ENCODE measurements at places on chromosomes 12 and 14.

- DNase-seq = no peak
Measured at GRCh38 chr12:11075642-11076041, 13.5 kb upstream of the TAS2R46 start.

DNA sequence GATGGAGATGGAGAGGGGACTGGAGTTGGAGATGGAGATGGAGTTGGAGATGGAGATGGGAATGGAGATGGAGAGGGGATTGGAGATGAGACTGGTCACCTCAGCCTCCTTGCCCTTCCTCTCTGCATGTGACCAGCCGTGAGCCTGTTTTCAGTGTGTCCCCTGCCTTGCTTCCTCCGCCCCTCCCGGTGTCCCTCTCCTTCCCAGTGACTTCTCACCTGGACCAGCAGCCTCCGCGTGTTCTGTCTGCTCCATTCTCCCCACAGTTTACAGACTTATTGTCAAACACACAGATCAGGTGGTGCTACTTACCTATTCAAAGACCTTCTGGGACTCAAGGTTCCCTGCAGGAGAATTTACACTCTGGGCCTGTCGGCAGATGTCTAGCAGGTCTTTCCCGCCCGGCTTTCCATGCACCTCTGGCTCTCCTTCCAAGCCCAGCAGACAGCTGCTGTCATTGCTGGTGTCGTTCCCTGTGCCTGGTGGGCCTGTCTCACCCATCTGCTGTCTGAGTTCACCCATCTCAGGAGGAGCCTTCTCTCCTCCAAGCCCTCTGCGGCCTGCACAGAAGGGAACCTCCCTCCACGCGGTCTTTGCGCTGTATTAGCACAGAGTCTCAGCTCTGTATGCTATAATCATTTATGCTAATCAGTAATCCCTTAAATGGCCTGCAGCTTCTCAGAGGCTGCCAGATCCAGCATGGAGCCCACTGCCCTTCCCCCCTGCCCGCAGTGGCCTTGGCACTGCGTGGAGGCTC lies 62.1 kb downstream of the ADGRD1 start:
- DNase-seq = no peak

DNA sequence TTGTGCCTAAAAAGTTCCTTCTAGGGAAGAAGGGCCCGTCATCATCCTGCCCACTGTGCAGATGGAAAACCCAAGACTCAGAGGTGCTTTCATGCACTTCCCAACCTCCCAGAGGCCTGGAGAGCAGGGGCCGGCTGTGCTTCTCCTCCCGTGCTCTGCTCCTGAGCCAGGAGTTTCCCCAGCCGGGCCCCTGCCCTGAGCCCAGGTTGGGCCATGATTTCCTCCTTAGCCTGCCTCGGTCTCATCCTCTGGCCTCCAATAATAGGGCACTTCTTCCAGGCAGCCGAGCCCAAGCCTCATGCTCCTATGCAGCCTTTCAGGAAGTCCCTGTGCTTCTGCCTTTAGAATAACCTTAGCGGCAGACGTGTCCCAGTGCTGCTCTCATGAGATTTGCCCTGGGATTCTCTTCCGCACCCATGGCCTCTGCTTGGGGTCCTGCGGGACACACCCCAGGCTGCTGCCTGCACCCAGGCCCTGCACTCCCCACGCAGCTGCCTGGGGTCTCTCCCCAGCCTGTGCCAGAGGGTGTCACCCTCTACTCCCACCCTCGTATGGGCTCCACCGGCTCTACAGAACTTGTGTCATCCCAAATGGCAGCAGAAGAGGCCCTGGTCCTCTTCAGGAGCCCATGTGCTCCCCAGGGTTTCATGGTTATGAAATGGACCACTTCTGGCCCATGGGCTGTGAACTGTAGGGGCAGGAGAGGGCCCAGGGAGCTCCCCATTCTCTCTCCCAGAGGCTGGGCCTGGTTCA lies 359.3 kb downstream of the ADGRD1 start:
- no peak for DNase-seq

DNA sequence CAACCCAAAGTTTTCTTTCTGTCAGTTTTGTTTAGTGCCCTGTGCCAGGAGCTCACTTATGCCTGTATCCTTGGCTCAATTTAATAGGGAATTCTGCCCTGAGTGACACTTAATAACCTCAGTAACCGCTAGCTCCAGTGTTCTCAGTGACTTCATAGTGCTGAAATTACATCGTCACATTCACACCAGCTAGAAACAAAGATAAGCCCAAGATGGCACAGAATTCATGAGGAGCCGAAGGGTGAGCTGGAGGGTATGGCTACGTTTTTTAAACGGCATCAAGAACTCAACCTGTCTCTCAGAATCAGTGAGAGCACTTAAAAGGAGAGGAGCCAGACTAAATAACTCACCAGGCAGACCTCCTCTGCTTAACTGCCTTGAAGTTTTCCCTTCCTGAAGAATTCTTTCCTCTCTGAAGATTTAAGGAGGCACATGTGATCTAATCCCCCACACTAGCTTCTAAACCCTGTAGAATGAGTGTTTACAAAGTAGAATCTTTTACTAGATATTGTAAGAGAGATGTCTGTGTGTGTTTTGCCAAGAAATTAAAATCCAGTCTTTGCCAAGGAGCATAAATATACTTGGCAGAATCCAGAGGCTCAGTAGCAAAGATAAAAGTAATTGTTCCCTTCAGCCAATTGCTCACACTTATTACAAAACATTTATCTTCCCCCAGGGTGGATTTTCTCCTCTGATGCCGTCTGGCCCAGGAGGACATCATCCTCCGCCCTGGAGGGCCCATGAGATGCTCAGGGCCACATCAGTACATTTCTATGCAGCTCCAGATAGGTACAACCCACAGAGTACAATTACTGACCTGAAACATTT lies 37.3 kb downstream of the PTGER2 start:
- DNase-seq = peak; percentile 90

DNA sequence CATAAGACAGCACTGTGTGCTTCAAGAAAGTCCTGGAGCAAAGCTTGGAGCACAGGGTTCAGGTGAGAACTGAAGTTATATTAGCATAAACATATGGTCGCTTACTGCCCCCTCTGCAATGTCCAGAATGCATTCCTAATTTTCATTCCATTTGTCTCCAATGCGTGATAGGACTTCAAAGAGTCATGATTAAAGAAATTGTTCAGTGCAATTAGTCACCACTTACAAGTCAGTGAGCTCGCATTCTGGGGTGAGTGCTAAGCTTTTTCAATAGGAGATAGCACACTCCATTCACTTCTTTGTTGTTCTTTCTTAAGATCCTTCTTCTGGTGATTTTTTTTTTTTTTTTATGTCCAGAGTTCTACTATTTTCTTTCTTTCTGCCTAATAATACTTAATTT lies 398.4 kb downstream of the SYT1 start:
- DNase-seq = peak; percentile 4

DNA sequence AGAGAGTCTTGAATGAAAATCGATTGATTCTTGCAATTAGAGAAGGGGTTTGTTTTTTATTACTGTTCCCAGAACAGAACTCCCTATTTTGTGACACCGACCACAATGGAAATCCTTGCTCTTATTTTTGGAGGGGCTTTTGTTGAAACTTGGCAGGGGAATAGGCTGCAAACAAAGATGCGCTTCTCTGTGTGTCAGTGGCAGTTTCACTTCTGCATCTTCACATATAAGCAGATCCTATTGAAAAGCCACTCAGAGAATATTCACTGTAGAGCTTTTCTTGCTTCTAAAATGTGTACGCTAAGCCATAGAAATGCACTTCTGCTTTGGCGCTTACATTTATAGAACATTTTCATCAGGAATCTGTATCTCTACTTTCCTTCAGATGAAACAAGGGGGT lies 1822.4 kb upstream of the SEL1L start:
- DNase-seq = no peak

DNA sequence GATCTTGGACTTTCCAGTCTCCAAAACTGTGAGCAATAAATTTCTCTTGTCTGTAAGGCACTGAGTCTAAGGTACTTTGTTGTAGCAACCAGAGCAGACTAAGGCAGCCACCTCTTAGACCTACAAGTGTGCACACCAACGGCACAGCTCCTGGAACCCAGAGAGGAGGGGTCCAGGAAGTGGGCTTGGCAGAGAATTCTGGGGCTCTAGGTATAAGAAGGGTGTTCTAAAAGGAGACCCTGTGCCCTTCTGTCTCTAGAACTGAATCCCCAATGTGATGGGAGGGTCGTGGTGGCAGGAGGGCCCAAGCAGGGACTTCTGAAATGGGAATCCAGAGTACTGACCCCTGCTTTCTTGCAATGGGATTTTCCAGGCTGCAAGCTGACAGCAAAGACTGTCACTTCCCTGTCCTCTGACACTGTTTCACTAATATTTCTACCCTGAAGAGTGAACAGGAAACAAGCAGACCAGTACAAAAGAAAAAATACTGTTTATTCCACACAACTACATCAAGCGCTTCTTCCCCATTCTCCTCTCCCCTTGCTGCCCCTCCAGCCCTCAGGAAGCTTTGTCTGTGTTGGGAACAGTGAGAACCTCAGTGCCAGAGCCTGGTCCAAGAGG lies 13.6 kb upstream of the TFCP2 start:
- no peak for DNase-seq

DNA sequence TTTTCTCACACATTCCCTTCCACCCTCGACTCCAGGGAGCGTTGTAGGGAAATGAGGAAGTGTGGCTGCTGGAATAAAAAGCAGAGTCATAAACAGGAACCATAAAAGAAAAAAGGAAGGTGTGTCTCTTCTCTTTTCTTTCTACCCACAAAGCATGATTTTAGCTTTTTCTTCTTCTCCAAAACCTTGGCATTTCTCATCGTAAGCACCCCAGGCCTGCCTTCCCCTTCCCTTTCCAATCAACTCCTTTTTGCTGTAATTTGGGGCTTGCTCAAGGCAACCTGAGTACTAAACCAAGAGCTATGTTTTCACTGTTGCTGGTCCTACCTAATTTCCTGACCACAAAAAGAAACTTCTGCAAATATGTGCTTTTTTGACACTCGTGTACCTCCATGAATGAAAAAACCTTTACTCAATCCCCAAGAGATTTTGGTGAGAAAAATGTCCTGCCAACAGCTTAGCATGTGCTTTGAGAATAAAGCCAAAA lies 9.2 kb downstream of the PLBD1 start:
- DNase-seq = no peak

GRCh38 chr14:71931492-71932228 lies 569 bp upstream of the RGS6 start:
- DNase-seq = no peak

GRCh38 chr12:38144049-38144448 lies 172.5 kb upstream of the ALG10B start:
- no peak for DNase-seq

GRCh38 chr12:4320497-4320852 lies 538 bp upstream of the TIGAR start:
- DNase-seq = no peak

DNA sequence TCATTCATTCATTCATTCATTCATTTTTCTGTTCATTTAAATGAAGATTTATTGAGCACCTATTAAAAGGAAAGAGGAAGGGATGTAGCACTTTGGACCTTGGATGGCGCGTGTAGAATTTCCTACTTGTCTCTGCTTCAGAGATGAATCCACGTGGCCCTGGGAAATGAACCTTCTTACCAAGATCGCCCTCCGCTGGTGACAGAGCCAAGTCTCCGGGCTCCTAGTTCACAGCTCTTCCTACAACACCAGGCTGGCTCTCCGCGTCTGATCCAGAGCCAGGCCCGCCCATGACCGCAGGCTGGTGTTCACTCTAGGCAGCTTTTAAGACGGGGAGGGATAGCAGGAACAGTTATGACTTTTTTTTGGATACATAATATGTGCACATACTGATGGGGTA lies 70.9 kb upstream of the PIWIL1 start:
- DNase-seq = no peak

- DNase-seq = no peak
Measured at GRCh38 chr14:90405101-90405500, 8.3 kb downstream of the CALM1 start.

- DNase-seq = no peak
Measured at GRCh38 chr14:96357216-96357615, 5.9 kb downstream of the ATG2B start.

DNA sequence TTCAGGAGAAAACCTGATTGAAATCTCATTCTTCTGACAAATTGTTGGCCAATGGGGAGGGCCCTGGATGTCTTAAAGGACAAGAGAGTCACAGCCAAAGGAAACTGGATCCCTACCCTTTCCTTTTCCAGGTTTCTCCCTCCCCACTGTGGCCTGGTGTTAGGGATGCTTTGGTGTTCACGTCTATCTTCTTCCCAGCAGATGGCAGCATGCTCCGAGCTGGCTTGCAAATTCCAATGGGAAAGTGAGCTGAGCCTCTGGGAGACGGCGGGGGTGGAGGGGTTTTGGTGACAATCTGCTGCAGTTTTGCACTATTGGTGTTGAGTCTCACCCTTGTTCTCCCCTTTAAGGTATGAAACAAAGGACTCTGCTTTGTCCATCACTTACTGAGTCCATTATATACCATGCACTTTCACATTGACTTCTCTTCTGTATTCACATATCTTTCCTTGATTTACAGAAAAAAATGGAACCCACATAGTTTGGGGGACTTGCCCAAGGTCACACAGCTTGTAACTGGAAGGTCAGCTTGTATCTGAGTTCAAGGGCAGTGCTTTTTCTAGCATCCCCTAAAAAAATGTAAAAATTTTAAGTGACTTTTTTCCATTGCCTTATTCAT lies 39.3 kb downstream of the CCDC177 start:
- DNase-seq = peak; percentile 51

GRCh38 chr12:50149311-50149710 lies 17.9 kb downstream of the CERS5 start:
- DNase-seq = no peak

DNA sequence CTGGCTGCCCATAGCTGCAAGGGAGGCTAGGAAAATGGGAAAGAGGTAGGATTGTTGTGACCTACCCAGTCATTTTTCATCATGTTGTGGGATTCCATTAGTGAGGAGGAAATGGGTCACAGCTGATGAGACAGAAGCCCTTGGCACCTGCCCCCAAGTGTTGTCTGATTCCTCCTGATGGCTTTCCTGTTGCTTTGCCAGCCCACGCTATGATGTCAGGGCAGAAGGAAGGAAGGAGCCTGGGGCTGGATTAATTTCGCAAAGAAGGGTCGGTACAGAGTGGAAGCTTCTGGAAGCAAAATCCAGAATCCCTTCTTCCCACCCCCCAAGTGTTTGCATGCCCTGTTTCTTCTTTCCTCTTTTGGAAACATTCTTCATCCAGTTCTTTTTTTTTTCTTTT lies 8.7 kb downstream of the OTUB2 start:
- DNase-seq = no peak
